SJSA1 (cell line): ENCODE measurements at places on chromosomes 5 and 9. TPM values are rescaled to one million over a fixed set of nuclear protein-coding genes. Genes with fewer than 3 reads are reported as not detected.
A peak's percentile ranks its signal among the peaks of the same experiment; 100 is the strongest.

PPP1R2B gene
- 0.08 TPM in 1 of 2 replicates, not detected in the other for total RNA-seq

DNA sequence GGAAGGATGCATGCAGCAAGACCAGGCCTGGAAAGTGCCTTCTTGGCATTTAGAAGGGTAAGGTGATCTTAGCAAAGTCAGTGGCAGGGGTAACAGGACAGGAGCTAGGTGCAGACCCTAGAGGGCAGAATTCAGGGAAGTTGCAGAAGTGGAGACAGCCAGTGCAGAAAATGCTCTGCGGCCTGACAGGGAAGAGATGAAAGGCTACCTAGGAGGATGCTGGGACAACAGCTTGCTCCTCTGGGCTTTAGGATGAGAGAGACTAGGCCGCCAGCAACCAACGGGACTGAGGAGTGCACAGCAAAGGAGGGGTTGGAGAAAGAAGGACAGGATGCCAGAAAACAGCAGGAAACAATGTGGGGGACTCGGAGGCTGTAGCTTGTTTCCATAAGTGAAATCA is 219.9 kb downstream of the FSTL4 start:
- peak; percentile 30 for DNase-seq

DNA sequence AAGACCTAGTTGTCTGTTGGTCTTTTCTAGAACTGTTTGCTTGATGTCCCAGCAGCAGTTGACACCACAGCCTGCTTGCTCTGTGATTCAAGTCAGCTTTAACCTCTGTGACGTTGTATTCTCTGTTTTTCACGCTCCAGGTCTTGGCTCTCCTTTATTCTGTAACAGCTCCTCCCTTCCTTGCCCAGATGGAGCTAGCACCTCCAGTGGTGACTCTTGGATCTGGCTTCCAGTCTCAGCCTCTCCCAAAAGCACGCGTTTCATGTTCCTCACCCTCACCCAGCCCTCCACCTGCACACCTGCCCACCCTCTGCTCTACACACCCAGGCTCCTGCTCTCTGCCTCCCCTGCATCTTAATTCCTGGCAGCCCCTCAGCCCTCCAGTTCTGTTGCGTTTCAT is 50.6 kb downstream of the DMRT1 start:
- DNase-seq: no peak

PCDHA6 gene
- total RNA-seq: not detected in 2 replicates

GRCh38 chr5:53236683-53237082 is 127.1 kb upstream of the MOCS2 start:
- DNase-seq: no peak
